Effector CD8-positive, alpha-beta T cell (primary cell): ENCODE measurements at places on chromosomes 11 and 22.

GRCh38 chr11:69939551-69940245 is 120.5 kb upstream of the FGF3 start:
- no peak for DNase-seq

- DNase-seq, result peak; percentile 20
These were observed 3.2 kb downstream of the ARVCF start for GRCh38 chr22:20013382-20013871.

- no peak for DNase-seq
These were observed 16.0 kb upstream of the CCDC90B start for GRCh38 chr11:83302151-83302550.

DNA sequence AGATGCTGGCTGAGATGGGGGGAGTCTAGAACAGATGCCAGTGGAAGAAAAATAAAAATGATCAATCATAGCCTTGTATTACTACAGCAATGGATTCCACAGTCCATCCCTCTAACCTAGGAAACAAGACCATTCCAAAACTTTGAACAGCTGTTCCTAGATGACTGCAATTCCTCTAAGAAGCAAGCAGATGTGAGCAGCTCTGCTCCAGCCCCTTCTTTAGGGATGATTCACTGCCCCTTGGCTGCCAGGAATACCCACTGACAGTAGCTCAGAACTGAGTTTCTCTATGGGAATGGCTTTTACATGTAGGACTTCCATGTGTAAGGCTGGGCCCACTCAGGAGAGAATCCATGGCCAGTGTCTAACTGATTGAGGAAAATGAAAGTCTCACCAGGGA is 943.9 kb downstream of the OPCML start:
- no peak for DNase-seq

GRCh38 chr11:10640308-10640707 is 53.2 kb downstream of the IRAG1 start:
- no peak for DNase-seq

DNA sequence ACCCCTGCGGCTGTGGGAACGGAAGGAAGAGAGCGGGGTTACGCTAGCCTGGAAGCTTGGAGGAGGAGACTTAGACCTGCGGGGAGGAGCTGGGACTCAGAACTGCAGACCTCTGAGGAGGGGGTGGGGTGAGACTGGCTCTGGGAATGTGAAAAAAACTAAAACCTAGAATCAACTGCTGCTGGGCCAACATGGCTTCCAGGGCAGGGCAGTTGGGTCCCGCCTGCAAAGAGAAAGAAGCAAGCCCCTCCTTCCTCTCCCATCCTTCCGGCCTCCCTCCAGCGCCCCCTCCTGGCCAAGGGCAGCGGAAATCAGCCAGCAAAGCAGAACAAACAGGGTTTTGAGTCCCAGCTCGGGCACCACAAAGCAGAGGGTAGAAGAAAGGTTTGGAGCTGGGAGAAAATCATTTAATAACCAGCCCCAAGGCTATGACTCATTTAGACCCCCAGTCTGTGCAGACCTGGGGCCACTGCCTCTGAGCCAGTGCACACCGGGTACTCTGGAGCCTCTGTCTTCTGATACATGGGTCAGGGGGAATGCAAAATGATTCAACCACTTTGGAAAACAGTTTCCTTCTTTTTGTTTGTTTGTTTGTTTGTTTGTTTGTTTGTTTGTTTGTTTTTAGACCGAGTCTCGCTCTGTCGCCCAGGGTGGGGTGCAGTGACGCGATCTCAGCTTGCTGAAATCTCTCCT is 7.3 kb upstream of the NCF4 start:
- peak; percentile 78 for DNase-seq

- DNase-seq, result no peak
These were observed 6.7 kb downstream of the ZC3H7B start for GRCh38 chr22:41308054-41308453.

GRCh38 chr11:126134461-126135155 is 71.9 kb upstream of the CDON start:
- DNase-seq, result no peak

DNA sequence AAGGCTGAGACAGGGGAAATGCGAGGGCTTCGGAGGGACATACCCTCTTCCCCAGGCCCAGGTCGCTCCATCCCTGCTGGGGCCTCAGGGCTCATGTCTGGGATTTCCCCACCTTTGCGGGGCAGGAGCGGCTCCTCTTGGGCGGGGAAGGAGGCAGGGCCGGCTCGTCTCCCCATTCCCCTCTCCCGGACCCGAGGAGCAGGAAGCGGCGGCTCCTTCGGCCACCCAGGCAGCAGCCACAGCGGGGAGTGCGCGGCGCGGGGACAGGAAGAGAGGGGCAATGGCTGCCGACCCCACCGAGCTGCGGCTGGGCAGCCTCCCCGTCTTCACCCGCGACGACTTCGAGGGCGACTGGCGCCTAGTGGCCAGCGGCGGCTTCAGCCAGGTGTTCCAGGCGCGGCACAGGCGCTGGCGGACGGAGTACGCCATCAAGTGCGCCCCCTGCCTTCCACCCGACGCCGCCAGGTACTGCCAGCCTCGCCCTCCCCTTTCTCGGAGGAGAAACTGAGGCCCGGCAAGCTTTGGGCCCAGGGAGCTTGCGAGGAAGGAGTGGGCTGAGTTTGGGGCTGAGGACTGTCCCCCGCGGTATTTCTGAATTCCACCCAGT is at the start of gene ANKK1:
TSS of gene ANKK1 (plus strand) at position 175 of the 607 bp plus-strand sequence. CDS start at position 281, 106 bp downstream.
- no peak for DNase-seq

DNA sequence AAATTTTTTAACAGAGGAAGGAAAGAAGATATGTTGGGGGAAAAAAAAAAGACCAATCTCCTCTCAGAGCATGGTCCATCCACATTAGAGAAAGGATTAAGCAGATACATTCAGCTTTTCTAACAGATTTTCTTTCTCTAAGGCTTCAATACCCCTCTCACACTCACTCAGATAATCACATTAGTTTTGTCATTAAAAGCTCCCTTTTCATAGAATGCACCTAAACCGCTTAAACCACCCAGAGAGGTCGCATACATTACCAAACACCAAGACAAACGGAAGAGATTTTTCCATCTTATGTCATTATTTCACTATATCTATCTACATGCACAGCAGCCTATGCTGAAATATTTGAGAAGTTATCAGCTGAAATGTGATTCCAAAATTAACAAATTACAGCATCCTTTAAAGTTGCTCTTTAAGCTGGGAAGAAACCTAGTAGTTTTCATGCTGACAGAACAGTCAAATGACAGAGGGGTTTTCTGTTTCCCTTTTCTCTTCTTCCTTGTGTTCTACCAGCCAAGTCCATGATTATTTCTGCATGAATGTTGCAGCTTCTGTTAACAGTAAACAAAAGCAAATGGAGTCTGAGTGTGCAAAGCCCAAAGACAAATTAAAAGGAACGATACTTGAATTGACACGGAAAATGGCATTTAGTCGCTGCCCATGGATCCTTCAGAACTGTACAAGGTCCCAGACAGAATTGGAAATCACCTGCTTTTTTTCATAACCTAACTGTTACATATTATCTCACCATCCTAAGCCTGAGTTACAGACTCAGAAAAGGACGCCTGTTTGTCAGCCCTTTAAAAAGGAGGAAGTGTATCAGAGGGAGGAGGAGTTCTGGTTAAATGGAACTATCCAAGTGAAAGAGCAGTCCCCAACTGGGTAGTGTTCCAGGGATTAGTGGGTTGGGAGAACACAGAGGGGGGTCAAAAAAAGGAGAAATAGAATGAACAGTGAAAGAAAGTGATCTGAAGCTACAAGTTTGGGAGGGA is 54.6 kb downstream of the PRCP start:
- DNase-seq, result no peak

- no peak for DNase-seq
These were observed 54.7 kb upstream of the NECTIN1 start for GRCh38 chr11:119783466-119784400.
